ENCODE measurements at places on chromosomes 7 and 10. TPM values are rescaled to one million over a fixed set of nuclear protein-coding genes. Genes with fewer than 3 reads are reported as not detected.
A peak's percentile ranks its signal among the peaks of the same experiment; 100 is the strongest.

DNA sequence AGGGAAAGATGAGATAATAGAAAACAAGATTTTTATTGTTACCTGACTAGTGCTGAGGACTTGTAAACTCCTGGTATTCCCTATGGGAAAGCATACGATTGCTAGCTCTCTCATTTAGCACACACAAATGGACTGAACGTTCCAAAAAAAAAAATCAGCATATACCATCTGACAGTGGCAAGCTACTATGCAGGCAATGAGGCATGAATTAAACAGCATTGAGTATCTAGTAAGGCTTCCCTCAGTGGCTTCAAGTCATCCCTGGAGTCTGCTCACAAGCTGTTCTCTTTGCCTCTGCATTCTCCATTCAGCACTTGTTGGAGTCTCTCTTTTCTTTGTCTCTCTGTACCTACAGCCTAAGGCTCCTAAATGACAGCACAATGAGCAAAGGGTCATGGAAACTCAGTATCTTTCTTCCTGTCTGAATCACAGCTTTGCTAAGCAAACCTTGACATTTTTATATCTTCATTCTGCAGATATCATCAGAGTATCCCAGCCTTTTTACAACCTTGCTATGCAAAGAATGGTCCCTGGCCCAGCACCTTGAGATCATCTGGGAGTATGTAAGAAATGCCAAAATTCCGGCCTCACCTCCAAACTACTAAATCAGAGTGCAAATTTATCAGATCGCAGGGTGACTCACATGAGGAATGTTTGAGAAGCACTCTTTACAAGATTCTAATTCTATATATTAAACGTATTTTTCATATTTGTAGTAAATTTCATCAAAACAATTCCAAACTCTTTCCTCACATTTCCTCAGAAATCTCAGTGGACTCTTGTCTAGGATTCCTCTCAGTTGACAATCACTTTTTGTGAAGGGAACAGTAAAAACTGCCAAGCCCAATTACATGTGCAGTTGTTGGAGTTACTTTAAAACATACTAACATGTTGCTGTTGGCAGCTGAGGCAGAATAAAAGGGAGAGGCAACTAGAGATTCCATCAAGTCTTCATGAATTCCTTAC is 10.8 kb upstream of the LIPA start:
- H3K36me3 ChIP-seq = no peaks in the 10 kb centered on the region
- no peak for DNase-seq

DNA sequence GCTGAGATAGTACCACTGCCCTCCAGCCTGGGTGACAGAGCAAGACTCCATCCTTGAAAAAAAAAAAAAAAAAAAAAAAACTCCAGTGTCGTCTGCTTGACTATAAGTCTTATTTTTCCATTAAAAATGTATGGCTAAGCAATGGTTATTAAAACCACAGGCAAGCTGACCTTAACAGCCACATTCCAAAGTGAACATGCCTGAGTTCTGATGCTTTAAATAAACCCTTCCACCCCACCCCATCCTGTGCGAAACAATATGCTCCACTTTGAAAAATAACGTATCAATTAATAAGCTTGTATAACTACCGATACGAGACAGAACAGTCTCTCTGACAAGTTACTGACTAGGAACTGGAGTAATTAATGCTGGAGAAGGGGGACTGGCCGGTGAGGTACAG is 63.7 kb downstream of the LARP4B start:
- no peak overlapping the region for H3K4me3 ChIP-seq
- H3K27me3 ChIP-seq = no peaks in the 10 kb centered on the region
- DNase-seq = no peak
- H3K27ac ChIP-seq = no peak overlapping the region
- no peaks in the 10 kb centered on the region for H3K36me3 ChIP-seq
- H3K4me1 ChIP-seq = no peaks in the 10 kb centered on the region

- no peaks in the 10 kb centered on the region for H3K4me1 ChIP-seq
- peak; percentile 35 for DNase-seq
- no peaks in the 10 kb centered on the region for H3K27me3 ChIP-seq
- H3K27ac ChIP-seq = no peak overlapping the region
- no peaks in the 10 kb centered on the region for H3K36me3 ChIP-seq
- H3K4me3 ChIP-seq = no peak overlapping the region
Observed at GRCh38 chr7:79820387-79820786, 314.2 kb upstream of the GNAI1 start.

GRCh38 chr10:114565066-114565465 is 93.0 kb downstream of the ABLIM1 start:
- no peak for DNase-seq
- no peaks in the 10 kb centered on the region for H3K36me3 ChIP-seq
- H3K4me1 ChIP-seq = no peaks in the 10 kb centered on the region
- no peak overlapping the region for H3K27ac ChIP-seq
- H3K27me3 ChIP-seq = no peaks in the 10 kb centered on the region
- no peak overlapping the region for H3K4me3 ChIP-seq

GRCh38 chr10:116056445-116057293 is 216.3 kb downstream of the GFRA1 start:
- no peaks in the 10 kb centered on the region for H3K4me1 ChIP-seq
- no peak overlapping the region for H3K4me3 ChIP-seq
- H3K36me3 ChIP-seq = no peaks in the 10 kb centered on the region
- no peak overlapping the region for H3K27ac ChIP-seq

Gene PLAU
- total RNA-seq = 1.8 TPM
